Calu3 (cell line): ENCODE measurements at places on chromosomes 2 and 18. TPM values are rescaled to one million over a fixed set of nuclear protein-coding genes. Genes with fewer than 3 reads are reported as not detected.

PAX8 gene
- total RNA-seq, result 12.2 and 14.5 TPM in 2 replicates

GPR45 gene
- total RNA-seq, result not detected in 2 replicates

OR6B3 gene
- not detected in 2 replicates for total RNA-seq

NAT8 gene
- total RNA-seq, result not detected in 2 replicates

SUCLG1 gene
- 72.3 and 78.9 TPM in 2 replicates for total RNA-seq

GRCh38 chr2:201016859-201017258, 53.4 kb upstream of the ORC2 start:
- DNase-seq, result no peak

DNA sequence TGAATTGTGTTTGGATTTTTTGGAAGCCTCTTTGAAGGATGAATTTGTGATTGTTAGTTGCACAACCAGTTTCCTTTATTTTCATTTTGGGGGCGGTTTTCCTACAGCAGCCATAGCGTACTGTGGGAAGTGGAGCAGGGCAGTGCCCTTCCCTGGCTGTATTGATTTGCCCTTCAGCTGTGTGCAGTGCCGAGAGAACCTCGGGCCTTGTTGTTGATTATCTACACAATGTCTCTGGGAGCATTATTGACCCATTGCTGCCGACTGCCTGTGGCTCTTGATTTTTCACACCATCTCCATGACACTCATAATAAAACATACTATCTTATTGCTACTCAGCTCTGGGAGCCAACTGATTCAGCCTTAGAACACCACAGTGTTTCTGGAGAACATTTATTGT, 162.2 kb upstream of the BOD1L2 start:
- DNase-seq, result peak; percentile 26

DNA sequence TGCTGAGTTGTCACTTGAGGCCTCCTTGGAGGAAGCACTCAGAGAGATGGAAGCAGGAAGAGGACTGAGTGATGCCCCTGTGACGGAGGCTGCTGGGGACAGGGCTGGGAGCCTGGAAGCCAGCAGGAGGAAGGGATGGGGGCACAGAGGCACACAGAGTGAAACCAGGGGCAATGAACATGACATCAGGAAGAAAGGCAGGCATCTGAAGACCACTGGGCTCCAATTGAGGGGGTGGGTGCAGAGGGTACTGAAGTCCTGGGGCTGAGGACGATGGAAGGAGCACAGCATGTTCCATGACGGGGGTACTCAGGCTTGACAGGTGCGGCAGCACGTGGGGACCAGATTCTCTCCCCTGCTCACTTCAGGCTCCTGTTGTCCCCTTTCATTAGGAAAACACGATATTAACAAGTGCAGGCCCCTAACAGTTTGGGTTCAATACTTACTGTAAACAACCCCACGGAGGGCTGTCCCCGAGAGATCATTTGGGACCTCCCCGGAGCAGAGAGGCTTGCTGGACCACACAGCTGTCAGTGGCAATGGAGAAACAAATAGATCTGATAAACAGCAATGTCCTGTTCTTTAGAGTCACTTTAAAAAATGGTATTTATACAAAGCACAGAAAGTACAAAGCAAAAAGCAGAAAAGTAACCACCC, 8.7 kb downstream of the INPP5D start:
- DNase-seq, result no peak

DNA sequence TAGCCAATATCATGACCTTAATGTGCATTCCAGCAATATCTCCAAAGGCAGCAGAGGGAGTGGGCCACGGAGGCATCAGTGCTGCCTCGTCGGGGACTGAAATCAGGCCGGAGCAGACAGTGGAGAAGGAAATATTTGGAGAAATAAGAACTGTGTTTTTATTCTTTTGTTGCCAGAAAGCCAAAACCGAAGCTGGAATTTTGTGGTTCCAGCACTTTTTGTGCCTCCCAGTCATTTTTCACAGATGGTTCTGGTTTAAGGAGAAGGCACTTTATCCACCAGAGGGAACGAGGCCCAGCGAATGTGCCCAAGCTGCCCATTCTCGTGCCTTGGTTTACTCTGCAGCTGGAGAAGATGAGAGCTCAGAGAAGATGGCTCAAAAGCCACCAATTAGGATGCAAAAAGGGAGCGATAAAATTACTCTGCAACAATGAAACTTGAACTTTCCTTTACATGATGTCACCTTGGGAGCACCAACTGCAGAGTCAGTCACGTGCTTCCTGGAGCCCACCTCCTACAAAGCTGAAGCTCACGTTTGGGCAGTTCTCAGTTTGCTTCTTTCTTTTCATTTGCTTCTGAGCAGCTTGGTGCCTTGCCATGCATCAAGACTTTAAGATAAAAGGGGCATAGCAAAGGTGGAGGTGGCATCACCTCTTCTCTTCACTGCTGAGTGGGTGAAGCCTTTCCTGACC, 288.7 kb downstream of the LPIN1 start:
- DNase-seq, result no peak

GRCh38 chr2:76985387-76986136, 536.6 kb downstream of the LRRTM4 start:
- DNase-seq, result no peak

DNA sequence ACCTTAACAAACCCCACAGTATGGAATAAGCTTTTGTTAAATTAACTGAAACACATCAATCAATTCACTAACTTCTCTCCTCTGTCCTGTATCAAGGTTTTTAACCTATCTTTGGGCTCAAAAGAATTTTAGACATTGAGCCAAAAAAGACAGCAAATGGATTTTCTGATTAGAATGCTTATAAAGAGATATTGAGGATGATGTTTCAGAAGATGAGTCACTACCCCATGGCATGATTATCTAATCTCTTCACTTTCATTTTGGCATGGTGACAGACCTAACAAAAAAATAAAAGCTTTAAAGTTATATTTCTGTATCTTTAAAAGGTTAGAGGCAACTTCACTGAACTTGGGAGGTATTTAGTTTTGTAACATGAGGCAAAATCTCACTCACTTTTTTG, 55.5 kb downstream of the SGPP2 start:
- DNase-seq, result no peak

DNA sequence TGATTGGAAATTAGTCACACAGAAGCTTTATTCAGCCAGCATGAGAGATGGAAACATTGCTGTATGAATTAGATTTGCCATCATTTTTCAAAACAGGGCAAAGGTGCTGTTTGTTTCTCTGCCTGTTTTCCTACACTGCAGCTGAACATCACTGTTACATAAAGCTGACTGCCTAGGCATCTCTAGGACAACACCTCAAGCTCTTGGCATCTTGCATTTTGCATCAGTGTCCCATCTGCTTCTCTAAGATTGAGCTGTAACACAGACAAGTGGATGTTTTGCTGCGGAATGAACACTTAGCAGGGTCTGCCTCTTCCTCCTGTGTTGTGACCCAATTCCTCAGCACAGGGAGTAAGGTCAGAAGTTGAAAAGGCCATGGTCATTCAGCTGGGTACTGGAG, 4.9 kb downstream of the CCT7 start:
- no peak for DNase-seq

GRCh38 chr2:113857464-113857863, 32.4 kb upstream of the ACTR3 start:
- DNase-seq, result no peak

GRCh38 chr2:27914041-27914804, 23.7 kb downstream of the BABAM2 start:
- DNase-seq, result no peak

DNA sequence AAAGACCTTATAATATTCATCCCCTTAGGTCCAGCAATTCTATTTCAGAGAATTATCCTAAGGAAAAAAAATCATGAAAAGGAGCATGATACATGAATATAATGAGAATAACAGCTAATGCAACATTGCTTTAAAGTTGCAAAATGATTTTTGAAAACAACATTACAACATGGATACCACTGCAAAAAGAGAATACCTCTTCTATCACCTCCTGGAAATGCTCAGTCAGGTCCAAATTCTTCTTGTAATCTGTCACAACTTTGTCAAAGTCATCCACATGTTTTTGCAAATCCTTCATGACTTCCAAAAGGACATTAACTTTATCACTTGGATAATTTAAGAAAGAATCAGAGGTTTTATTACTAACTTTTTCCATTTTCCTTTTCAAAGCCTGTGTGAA, 47.9 kb upstream of the TTN start:
- DNase-seq, result no peak

GRCh38 chr2:128275498-128276045, 43.1 kb downstream of the HS6ST1 start:
- DNase-seq, result no peak
